ENCODE measurements at places on chromosomes 4 and X.

DNA sequence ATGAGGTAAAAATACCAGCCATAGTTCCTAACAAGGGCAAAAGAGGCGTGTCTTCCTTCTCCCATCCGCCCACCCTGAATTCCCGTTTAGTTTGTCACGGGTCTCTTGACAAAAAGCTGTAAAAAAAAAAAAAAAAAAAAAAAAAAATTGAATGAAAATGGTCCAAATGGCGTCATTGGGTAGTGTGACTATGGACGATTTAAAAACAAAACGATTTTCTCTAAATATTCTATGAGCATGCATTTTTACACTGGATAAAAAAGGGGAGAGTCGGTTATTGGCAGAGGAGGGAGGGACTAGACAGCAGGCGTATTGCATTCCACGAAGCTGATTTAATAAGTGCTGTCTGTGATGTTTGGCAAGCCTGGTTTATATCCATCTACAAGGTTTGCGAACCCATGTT, at the start of gene FAM133A:
FAM133A (plus strand) TSS at position 338 of the 403 bp plus-strand sequence. CDS start 35,214 bp downstream, outside the sequence.
- DNase-seq, result peak; percentile 58

DNA sequence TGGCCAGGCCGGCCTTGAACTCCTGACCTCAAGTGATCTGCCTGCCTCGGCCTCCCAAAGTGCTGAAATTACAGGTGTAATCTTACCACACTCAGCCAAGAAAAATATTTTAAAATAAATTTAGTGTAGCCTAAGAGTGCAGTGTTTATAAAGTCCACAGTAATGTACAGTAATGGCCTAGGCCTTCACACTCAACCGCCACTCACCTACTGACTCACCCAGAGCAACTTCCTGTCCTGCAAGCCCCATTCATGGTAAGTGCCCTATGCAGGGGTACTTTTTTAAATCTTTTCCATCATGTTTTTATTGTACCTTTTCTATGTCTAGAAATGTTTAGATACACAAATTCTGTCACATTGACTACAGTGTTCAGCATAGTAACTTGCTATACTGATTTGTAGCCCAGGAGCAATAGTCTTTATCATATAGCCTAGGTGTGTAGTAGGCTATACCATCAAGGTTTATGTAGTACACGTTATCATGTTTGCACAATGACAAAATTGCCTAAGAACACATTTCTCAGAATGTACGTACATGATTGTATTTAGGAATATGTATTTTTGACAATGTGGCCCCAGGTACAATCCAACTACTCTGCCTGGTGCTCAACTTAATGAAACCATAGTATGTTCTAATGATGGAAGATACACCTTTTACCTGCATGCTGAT, 455.2 kb downstream of the PCDH7 start:
- DNase-seq, result no peak

DNA sequence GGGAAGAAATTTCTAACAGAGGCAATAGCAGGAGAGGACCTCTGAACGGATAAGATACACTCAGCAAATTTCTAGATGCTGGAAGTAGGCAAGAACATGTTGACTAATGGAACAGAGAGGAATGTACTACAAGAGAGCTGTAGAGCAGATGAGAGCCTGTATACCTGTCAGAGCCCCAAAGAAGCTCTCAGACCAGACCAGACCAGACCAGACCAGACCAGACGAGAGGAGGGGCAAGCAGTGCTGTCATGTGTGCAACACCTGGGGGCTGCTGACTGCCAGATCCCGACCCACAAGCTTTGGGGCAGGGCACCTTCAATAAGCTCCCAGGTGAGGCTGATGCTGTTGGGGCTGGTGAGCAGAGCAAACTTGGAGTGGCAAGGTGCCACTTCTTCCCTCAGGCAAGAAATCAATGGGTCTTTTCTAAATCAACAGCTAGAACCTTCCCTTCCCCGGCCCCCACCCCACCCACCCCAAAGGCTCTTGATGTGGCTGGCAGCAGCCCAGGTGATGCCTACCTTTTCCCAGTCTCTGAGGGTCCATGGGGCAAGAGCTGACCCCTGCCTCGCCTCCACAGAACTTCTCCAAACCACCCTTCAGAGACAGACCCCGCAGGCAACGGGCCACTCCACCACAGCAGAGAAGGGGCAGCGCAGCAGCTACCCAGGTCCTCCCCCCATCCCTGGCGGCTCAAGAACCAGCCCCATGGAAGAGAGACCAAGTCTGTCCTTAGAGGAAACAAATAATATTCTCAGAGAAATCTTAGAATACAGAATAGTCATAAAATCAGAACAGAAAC, 32.7 kb downstream of the MECP2 start:
- DNase-seq, result no peak

GRCh38 chr4:67465032-67465762, 80.1 kb downstream of the CENPC start:
- no peak for DNase-seq

GRCh38 chr4:25021216-25021615, 9.5 kb downstream of the LGI2 start:
- no peak for DNase-seq

- peak; percentile 1 for DNase-seq
Measured at GRCh38 chr4:90030953-90031352, 96.2 kb upstream of the CCSER1 start.

- DNase-seq, result no peak
Measured at GRCh38 chr4:165944900-165945299, 71.9 kb downstream of the TLL1 start.

GRCh38 chrX:113001836-113002235, 161.2 kb upstream of the AMOT start:
- DNase-seq, result no peak

DNA sequence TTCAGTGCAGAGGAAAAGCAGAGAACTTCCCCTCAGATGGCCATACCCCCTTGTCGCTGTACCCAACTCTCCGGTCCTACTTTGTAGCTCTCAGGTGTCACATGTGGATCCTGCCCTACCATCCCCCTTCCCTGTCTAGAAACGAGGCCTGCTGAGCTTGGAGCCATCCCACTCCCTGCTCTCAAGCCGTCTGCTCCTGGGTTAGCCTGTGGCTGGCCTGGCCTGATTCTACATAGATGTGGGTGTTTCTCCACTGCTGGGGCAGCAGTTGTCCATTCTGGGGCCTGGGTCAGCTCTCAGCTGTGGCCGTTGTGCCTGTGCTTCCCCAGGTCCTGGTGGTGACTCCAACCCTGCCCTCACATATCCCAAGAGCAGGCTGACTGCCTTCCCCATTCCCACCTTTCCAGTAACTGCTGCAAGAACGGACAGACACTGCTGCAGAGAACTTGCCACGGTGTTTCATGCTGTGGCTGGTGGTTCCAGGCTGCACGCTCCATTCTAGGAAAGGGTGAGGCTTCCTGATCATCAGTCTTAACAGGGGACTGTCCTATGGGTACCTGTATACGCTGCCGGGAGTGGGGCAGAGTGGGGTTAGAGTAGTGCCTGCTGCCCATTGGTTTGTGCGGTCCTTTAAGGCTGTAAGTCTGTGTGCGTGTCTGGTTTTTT, 3.6 kb downstream of the IL9R start:
- no peak for DNase-seq

GRCh38 chr4:76188557-76188956, 25.1 kb downstream of the SCARB2 start:
- DNase-seq, result no peak

- no peak for DNase-seq
Measured at GRCh38 chrX:131216828-131217227, 72.3 kb downstream of the IGSF1 start.

GRCh38 chr4:25001509-25001908, 29.2 kb downstream of the LGI2 start:
- no peak for DNase-seq

GRCh38 chr4:24032371-24032989, 142.6 kb upstream of the PPARGC1A start:
- no peak for DNase-seq

All from Caki2 (cell line).